ENCODE measurements at places on chromosomes 3 and 15. TPM values are rescaled to one million over a fixed set of nuclear protein-coding genes. Genes with fewer than 3 reads are reported as not detected.
A peak's percentile ranks its signal among the peaks of the same experiment; 100 is the strongest.

Gene C3orf20
- total RNA-seq: not detected

DNA sequence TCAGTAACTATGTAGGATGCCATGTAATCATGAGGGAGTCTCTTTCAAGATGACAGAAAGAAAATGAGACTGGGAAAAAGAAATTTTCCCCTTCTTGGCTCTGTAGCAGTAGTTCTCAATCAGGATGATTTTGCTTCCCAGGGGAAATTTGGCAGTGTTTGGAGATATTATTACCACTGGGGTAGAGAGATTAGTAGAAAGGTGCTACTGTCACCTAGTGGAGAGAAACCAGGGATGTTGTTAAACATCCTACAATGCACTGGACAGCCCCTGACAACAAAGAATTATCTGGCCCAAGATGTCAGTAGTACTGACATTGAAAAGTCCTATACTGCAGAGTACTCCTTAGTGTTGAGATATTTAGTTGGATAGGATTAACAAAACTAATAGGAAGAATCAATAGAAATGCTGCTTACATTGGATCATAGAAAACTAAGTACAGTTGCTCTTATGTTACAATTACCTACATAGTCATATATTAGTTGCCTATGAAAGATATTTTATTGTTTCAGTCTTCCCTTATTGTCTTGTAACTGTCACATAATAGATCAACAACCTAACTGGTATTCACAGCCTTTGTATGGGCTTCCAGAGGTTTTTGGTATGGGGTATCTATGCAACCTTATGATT lies 433.3 kb downstream of the RAP2B start:
- H3K4me3 ChIP-seq: no peak overlapping the region
- no peaks in the 10 kb centered on the region for H3K36me3 ChIP-seq
- no peaks in the 10 kb centered on the region for H3K27me3 ChIP-seq

Gene TPM1
- 318 TPM for total RNA-seq

DNA sequence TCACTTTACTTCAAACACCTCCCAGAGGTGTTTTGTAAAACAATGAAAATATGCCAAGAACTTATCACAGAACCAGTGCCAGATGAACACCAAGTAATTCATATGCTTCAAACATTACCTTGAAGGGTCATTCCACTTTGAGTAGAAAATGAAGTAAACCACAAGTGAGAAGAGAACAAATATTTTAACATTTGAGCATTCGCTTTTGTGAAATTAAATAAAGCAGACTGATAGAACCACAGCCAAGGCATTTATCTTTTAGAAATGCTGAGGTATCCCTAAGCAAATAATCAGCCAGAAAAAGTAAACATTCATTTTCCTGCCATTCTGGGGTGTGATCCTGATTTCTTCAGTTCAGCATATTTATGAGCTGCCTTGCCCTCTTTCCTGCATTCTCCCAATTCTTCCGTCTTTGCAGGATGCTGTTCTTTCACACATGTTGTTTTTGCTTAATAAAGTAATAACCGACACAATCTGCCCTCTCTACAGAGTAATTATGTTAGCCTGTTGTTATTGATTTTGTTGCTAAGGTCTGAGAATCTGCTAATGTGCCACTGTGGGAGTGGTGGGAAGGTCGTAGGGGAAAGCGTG lies 235.6 kb upstream of the TGFBR2 start:
- H3K27ac ChIP-seq: peak overlapping the region; percentile 22
- no peak overlapping the region for H3K4me3 ChIP-seq
- peaks cover 22% of the 10 kb centered on the region for H3K4me1 ChIP-seq
- H3K27me3 ChIP-seq: no peaks in the 10 kb centered on the region
- H3K36me3 ChIP-seq: no peaks in the 10 kb centered on the region

- no peaks in the 10 kb centered on the region for H3K27me3 ChIP-seq
- H3K36me3 ChIP-seq: no peaks in the 10 kb centered on the region
- no peak overlapping the region for H3K27ac ChIP-seq
- H3K4me1 ChIP-seq: no peaks in the 10 kb centered on the region
- H3K4me3 ChIP-seq: no peak overlapping the region
Measured at GRCh38 chr15:48705381-48705780, 59.9 kb upstream of the FBN1 start.

DNA sequence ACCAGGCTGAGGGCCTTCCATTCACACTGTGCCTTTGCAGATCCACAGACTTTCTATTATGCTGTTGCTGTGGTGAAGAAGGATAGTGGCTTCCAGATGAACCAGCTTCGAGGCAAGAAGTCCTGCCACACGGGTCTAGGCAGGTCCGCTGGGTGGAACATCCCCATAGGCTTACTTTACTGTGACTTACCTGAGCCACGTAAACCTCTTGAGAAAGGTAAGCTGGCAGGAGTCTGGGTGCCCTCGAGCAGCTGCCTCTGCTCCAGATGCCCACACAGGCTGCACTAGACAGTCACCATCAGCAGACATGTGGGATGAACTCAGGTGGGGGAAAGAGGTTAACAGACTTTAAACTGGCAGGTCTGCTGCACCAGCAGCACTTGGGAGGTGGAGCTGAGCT lies 8.3 kb downstream of the TF start:
- no peak for DNase-seq
- H3K27me3 ChIP-seq: no peaks in the 10 kb centered on the region
- no peak overlapping the region for H3K4me3 ChIP-seq
- H3K36me3 ChIP-seq: no peaks in the 10 kb centered on the region

Gene C3orf70
- total RNA-seq: 1.7 TPM

Gene COL8A1
- total RNA-seq: 209 TPM

DNA sequence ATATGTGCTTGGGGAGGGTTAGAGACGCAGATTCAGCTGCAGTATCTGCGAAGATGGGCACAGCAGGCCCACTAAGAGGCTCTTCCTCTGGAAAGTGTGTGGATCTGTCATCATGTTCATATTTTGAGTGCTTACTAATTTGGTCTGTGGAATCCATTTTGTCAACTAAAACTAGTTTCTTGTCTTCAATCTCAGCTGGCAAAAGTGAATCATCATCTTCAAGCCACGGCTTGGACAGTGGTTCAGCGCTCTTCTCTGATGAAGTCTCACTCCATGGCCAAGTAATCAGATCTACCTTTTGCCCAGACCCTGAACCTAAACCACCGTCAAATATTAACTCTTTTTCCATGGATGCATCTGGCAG lies 76.2 kb downstream of the IMPG2 start:
- no peaks in the 10 kb centered on the region for H3K4me1 ChIP-seq
- H3K27me3 ChIP-seq: no peaks in the 10 kb centered on the region
- no peak for DNase-seq
- H3K36me3 ChIP-seq: no peaks in the 10 kb centered on the region

DNA sequence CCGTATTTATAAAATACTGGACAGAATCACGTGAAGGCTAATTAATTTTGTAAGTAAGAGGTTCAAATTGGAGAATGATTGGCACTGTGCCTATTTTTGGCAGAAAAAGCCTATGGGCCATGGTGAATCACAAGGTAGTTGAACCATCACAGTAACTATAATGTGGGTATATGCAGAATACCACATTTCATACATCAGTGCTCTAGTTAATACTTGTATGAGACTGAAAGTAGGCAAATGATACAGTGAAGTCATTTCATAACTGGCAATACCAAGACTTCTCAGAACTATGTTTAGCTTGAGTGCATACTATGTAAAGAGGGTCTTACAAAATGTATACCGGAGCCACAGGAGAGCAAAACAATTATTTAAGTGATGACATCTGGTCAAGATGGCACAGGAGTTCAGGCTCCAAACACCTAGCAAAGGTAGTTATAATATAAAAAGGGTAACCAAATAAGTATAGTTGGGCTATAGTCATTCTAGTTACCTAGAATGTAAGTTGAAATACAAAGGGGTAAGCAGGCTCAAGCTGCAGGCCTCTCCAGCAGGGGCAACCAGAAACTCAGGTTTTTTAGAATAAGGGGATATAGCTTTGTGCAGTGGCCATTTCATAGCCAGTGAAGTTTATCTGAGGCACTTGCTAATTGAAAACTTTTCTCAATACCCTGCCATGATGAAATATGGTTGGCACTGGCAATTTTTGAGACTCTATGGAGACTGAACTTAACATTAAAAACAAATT lies 19.1 kb downstream of the GPR160 start:
- H3K27ac ChIP-seq: no peak overlapping the region
- H3K4me3 ChIP-seq: no peak overlapping the region
- no peaks in the 10 kb centered on the region for H3K36me3 ChIP-seq
- DNase-seq: no peak

- no peaks in the 10 kb centered on the region for H3K36me3 ChIP-seq
- H3K27ac ChIP-seq: no peak overlapping the region
- DNase-seq: no peak
- H3K4me1 ChIP-seq: peaks cover 4% of the 10 kb centered on the region
- H3K4me3 ChIP-seq: no peak overlapping the region
Measured at GRCh38 chr3:193396451-193397244, 18.1 kb upstream of the ATP13A5 start.

Gene GASK1A
- total RNA-seq: 7.7 TPM

- no peaks in the 10 kb centered on the region for H3K27me3 ChIP-seq
- no peak overlapping the region for H3K27ac ChIP-seq
- H3K4me1 ChIP-seq: peaks cover 38% of the 10 kb centered on the region
- no peak overlapping the region for H3K4me3 ChIP-seq
- DNase-seq: no peak
- no peaks in the 10 kb centered on the region for H3K36me3 ChIP-seq
Measured at GRCh38 chr15:80562846-80563245, 132.3 kb upstream of the ABHD17C start.

- no peaks in the 10 kb centered on the region for H3K36me3 ChIP-seq
- no peaks in the 10 kb centered on the region for H3K27me3 ChIP-seq
- H3K27ac ChIP-seq: no peak overlapping the region
- no peaks in the 10 kb centered on the region for H3K4me1 ChIP-seq
Measured at GRCh38 chr3:42438758-42439157, 28.3 kb upstream of the LYZL4 start.

GRCh38 chr3:45104715-45105711 lies 41.2 kb downstream of the CDCP1 start:
- no peaks in the 10 kb centered on the region for H3K4me1 ChIP-seq
- no peak overlapping the region for H3K4me3 ChIP-seq
- H3K27me3 ChIP-seq: no peaks in the 10 kb centered on the region
- no peak for DNase-seq
- H3K36me3 ChIP-seq: no peaks in the 10 kb centered on the region

Gene GOLGB1
- total RNA-seq: 47.6 TPM

- peaks cover 10% of the 10 kb centered on the region for H3K4me1 ChIP-seq
- H3K4me3 ChIP-seq: no peak overlapping the region
- no peak overlapping the region for H3K27ac ChIP-seq
- DNase-seq: no peak
- H3K27me3 ChIP-seq: no peaks in the 10 kb centered on the region
Measured at GRCh38 chr3:48851407-48851806, 3.7 kb upstream of the PRKAR2A start.

- DNase-seq: no peak
- no peak overlapping the region for H3K27ac ChIP-seq
Measured at GRCh38 chr3:167785790-167786189, 50.3 kb downstream of the SERPINI1 start.

Gene CLASP2
- 41.2 TPM for total RNA-seq

DNA sequence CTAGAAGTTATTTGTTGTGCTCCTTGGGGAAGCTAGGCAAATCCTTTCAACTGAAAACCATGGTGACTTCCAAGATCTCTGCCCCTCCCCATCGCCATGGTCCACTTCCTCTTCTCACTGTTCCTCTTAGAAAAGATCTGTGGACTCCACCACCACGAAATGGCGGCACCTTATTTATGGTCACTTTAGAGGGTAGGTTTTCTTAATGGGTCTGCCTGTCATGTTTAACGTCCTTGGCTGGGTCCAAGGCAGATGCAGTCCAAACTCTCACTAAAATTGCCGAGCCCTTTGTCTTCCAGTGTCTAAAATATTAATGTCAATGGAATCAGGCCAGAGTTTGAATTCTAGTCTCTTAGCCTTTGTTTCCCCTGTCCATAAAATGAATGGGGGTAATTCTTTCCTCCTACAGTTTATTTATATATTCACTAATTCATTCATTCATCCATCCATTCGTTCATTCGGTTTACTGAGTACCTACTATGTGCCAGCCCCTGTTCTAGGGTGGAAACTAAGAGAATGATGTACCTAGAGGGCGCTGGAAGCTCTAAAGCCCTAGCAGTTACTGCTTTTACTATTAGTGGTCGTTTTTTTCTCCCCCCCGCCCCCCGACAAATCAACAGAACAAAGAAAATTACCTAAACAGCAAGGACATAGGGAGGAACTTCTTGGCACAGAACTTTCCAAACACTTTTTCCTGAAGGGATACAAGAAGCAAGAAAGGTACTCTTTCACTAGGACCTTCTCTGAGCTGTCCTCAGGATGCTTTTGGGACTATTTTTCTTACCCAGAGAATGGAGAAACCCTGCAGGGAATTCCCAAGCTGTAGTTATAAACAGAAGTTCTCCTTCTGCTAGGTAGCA lies 657 bp downstream of the PATL2 start:
- H3K4me1 ChIP-seq: peaks cover 21% of the 10 kb centered on the region
- H3K27me3 ChIP-seq: no peaks in the 10 kb centered on the region
- H3K27ac ChIP-seq: peak overlapping the region; percentile 100
- H3K4me3 ChIP-seq: peak overlapping the region; percentile 87
- peak; percentile 71 for DNase-seq
- peaks cover 3% of the 10 kb centered on the region for H3K36me3 ChIP-seq

Gene HRG
- total RNA-seq: not detected

Gene IDH3A
- 80.1 TPM for total RNA-seq

- H3K27ac ChIP-seq: no peak overlapping the region
- no peak overlapping the region for H3K4me3 ChIP-seq
- H3K27me3 ChIP-seq: no peaks in the 10 kb centered on the region
- no peak for DNase-seq
Measured at GRCh38 chr3:149901770-149902169, 68.9 kb downstream of the PFN2 start.

Gene SST
- total RNA-seq: not detected

Gene SLC22A14
- not detected for total RNA-seq

Gene EPHB1
- total RNA-seq: 14.6 TPM

- peaks cover 18% of the 10 kb centered on the region for H3K4me1 ChIP-seq
- H3K27ac ChIP-seq: no peak overlapping the region
- no peak for DNase-seq
- H3K4me3 ChIP-seq: no peak overlapping the region
- no peaks in the 10 kb centered on the region for H3K27me3 ChIP-seq
- no peaks in the 10 kb centered on the region for H3K36me3 ChIP-seq
Measured at GRCh38 chr3:42764115-42764514, 8.9 kb downstream of the CCDC13 start.

GRCh38 chr3:135869439-135870105 lies 96.0 kb upstream of the PPP2R3A start:
- no peaks in the 10 kb centered on the region for H3K4me1 ChIP-seq
- no peak overlapping the region for H3K27ac ChIP-seq
- no peaks in the 10 kb centered on the region for H3K27me3 ChIP-seq
- H3K4me3 ChIP-seq: no peak overlapping the region
- no peaks in the 10 kb centered on the region for H3K36me3 ChIP-seq

Gene PLSCR2
- total RNA-seq: 0.31 TPM

- H3K27me3 ChIP-seq: no peaks in the 10 kb centered on the region
- peaks cover 17% of the 10 kb centered on the region for H3K4me1 ChIP-seq
- H3K4me3 ChIP-seq: no peak overlapping the region
- DNase-seq: no peak
Measured at GRCh38 chr3:69178838-69179739, 56.7 kb upstream of the LMOD3 start.

Gene CFAP91
- 36.7 TPM for total RNA-seq

Gene RCCD1
- 14.3 TPM for total RNA-seq

GRCh38 chr3:57910990-57911389 lies 97.2 kb upstream of the FLNB start:
- no peak overlapping the region for H3K27ac ChIP-seq
- H3K36me3 ChIP-seq: peaks cover 5% of the 10 kb centered on the region
- H3K27me3 ChIP-seq: no peaks in the 10 kb centered on the region
- no peak for DNase-seq

- H3K36me3 ChIP-seq: no peaks in the 10 kb centered on the region
- H3K27ac ChIP-seq: no peak overlapping the region
- no peaks in the 10 kb centered on the region for H3K27me3 ChIP-seq
- H3K4me3 ChIP-seq: no peak overlapping the region
- no peak for DNase-seq
- H3K4me1 ChIP-seq: no peaks in the 10 kb centered on the region
Measured at GRCh38 chr3:97860364-97860763, 38.6 kb downstream of the CRYBG3 start.
